Fibroblast of upper back skin (primary cell): ENCODE measurements at places on chromosomes 1 and 21.
A peak's percentile ranks its signal among the peaks of the same experiment; 100 is the strongest.

DNA sequence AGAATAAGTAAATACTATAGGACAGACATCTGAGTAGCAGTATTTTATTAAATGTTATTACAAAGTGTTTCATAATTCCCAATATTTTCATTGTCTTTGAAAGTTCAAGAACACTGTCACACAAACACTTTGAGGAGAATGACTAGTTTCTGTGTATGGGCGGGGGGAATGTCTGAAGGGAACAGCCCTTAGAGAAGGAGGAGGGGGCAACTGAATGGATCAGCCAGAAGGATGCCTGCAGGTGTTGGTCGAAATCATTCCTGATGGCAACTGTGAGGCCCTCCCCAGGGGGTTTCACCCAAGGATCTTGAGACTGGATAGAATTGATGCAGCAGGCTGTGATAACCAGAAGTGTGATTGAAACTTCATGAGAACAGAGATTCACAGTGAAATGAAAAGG lies 223.2 kb upstream of the C1orf87 start:
- no peak for DNase-seq

GRCh38 chr1:150869683-150870082 lies 6.7 kb downstream of the ARNT start:
- DNase-seq: no peak

GRCh38 chr1:86515597-86515996 lies 31.3 kb upstream of the CLCA4 start:
- DNase-seq: no peak

DNA sequence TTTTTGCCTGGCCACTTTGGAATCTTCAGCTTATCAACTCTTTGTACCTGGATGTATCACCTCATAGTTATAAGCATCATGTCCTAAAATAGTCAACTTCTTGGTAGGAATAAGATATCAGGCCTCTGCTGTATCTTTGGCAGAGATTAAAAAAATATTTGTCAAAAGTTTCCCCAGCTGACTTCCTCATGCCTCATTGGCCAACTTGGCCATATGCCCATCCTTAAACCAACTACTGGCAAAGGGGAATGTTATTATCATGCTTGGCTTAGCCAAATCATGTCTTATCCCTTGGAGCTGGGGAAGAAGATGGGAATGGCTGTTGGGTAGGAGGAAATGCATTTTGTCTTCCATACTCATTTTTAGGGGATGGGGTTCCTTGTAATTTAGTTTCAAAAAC lies 23.4 kb downstream of the NFASC start:
- DNase-seq: no peak

GRCh38 chr1:193368302-193368701 lies 181.9 kb upstream of the B3GALT2 start:
- DNase-seq: no peak

DNA sequence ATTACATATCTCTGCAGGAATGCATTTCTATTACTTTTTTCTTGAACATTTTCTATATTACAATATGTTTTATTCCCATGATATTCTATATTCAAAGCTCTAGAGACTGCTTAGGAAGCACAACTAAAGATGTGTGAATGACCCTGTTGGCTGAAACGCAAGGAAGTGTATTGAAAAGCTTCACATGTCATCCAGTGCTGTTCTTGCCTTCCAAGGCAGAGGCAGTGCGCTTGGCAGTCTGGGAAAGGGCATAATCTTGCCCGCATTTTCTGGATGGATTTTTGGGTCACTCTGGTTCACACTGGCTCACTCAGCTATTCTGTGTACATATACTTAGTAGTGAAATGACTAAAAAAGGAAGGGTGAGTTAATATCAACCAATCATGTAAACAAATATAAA lies 262.4 kb downstream of the PTPRC start:
- DNase-seq: no peak

DNA sequence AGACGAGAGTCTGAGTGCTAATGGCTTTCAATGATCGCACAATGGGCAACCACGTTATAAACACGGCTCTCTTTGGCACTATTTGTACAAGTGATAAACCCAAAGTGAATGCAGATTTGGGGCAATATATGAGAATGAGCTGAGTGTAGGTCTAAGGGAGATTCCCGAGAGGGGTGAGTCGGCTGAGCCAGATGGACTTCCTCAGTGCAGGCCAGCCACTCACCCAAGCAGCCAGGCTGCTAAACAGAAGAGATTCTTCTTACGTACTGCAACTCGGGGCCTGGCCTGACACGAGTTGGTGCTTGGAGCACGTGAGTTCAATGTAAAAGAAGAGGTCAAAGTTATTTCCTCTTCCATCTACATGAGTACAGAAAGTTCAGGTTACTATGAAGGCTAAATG lies 6.2 kb upstream of the MIXL1 start:
- peak; percentile 13 for DNase-seq

- no peak for DNase-seq
These were observed 17.4 kb downstream of the NDUFS5 start for GRCh38 chr1:39043513-39043912.
